ENCODE measurements at places on chromosomes 4 and X. TPM values are rescaled to one million over a fixed set of nuclear protein-coding genes. Genes with fewer than 3 reads are reported as not detected.

Gene SPINK2
- not detected for total RNA-seq

GRCh38 chr4:152807294-152807829, 27.6 kb downstream of the ARFIP1 start:
- H3K36me3 ChIP-seq, result no peaks in the 10 kb centered on the region
- no peak overlapping the region for H3K4me3 ChIP-seq
- DNase-seq, result no peak
- H3K4me1 ChIP-seq, result peaks cover 13% of the 10 kb centered on the region
- no peaks in the 10 kb centered on the region for H3K27me3 ChIP-seq

DNA sequence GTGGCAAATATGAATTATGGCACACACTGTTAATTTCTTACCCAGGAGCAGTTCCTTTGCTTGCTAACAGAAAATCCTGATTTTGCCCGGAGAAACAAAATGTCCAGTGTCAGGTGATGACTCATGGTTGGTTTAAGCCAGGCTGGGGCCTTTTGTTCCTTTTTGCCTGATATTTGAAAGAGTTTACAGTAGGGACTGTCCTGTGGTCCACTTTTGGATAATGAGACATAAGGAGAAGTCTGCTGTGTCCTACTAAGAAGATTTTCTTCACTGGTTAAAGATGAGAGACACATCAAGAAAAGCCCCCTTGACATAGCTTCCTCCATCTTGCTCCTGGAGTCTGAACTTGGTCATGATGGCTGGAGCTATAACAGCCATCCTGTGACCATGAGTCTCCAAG, 12.1 kb upstream of the DRD5 start:
- no peaks in the 10 kb centered on the region for H3K27me3 ChIP-seq
- no peak for DNase-seq
- no peaks in the 10 kb centered on the region for H3K36me3 ChIP-seq
- H3K4me3 ChIP-seq, result no peak overlapping the region

DNA sequence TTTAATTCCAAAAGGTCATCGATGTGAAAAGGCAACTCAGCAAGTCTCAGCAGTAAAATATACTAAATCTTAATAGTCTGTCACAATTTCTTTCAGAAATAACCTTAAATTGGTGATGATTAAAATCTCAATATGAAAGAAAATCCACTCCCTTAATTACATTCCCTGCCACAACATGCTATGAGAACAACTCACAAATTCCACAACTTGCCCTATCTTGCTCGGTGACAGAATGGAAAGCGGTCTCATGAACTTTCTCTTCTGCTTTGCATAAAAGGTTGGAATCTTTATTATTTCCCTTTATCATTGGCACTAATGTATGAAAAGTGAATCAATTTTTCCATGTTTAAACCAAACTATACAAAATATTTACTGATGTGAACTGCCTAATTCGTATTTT, 380.8 kb downstream of the TMA16 start:
- DNase-seq, result no peak
- no peaks in the 10 kb centered on the region for H3K36me3 ChIP-seq
- H3K4me1 ChIP-seq, result no peaks in the 10 kb centered on the region
- H3K4me3 ChIP-seq, result no peak overlapping the region
- H3K27me3 ChIP-seq, result no peaks in the 10 kb centered on the region

DNA sequence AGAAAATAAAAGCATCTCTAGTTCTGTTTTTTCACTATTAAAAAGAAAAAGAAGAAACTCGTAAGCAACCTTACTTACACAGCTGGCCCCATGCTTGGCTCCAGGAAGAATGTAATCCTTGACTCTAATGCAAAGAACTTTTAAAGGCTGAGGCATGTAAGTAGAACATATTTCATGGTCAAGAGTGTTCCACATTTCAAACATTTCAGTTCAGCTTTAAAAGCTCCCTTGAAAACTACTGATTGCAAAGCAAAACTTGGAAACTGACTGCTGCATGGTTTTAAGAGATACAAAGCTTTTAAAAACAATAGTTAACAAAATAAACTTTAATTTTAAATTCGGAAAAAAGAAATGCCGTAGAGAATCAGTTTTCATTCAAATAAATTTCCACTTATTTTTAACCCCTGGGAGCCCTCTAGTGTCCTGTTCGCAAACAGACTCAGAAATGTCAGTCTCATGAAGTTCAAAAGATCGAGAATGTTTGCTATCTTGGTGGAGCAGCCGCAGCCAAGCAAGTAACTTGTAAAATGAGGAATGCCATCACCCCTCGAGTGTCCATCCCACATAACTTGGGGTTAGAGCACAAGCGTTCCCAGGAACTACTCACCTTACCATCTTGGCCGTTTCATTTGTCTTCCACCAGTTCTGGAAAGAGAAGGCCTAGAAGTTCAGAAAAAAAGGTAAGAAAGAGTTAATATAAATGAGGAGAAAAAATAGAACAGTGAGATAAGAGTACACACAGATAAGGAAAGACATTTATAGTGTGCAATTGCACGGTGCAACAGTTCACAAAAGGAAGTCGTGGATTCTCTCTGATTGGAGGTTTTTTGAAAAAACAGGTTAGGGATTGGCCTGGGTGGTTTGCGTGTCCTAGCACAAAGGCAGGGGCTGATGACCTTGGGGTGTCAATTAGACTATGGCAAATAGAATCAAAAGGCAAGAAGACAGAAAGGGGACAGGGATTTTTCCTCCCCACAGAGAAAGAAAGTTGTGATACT, at the start of gene GASK1B:
TSS of gene GASK1B (minus strand) at position 765 of the 998 bp plus-strand sequence. CDS start 1,650 bp downstream, outside the sequence.
- H3K36me3 ChIP-seq, result no peaks in the 10 kb centered on the region
- H3K27ac ChIP-seq, result peak within 1 kb of the TSS; percentile 83
- peaks cover 11% of the 10 kb centered on the region for H3K4me1 ChIP-seq
- H3K27me3 ChIP-seq, result no peaks in the 10 kb centered on the region
- DNase-seq, result no peak

GRCh38 chr4:8594097-8595038, 1.8 kb downstream of the CPZ start:
- H3K27me3 ChIP-seq, result no peaks in the 10 kb centered on the region
- no peaks in the 10 kb centered on the region for H3K36me3 ChIP-seq
- H3K27ac ChIP-seq, result no peak overlapping the region
- H3K4me1 ChIP-seq, result no peaks in the 10 kb centered on the region
- peak; percentile 40 for DNase-seq

DNA sequence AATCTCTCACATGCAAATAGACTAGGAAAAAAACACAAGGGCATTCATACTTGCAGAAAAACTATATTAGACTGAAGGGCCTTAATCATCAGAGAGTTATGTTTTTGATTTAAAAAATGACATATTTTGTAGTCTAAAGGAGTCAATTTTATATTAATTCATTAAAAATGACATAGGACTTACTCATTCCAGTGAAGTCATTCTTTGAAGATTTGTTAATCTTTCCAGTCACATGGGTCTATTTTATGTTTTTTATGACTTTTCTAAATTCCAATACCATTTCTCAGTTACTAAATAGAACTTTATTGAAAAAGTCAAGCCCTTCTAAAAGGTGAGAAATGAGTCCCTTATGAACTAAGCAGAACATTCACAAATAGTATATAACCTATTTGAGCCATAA, 743.8 kb upstream of the INTU start:
- no peaks in the 10 kb centered on the region for H3K27me3 ChIP-seq
- H3K36me3 ChIP-seq, result no peaks in the 10 kb centered on the region
- no peak overlapping the region for H3K27ac ChIP-seq
- no peaks in the 10 kb centered on the region for H3K4me1 ChIP-seq

Gene CXCL6
- 65.6 TPM for total RNA-seq

Gene PCSK1N
- total RNA-seq, result 49.0 TPM
